ENCODE measurements at places on chromosomes 13 and 19.
A peak's percentile ranks its signal among the peaks of the same experiment; 100 is the strongest.

DNA sequence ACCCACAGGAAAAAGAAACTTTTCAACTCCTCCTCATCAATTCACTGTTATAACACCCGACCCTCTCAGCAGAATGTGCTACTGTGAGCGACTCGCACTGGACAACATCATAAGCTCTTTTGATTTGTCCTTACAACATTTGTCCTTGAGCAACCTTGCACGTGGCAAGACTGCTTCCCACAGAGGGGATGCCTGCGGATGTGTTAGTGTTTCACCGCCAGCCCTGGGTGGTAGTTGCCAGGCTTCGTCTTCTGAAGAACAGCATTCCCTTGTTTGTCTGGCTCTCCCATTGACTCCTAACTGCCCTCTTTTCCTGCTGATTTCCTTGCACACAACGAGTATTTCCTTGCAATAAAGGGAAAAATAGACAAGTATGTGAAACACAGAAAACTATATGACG, 111.4 kb upstream of the SLC7A1 start:
- DNase-seq = no peak

GRCh38 chr13:26593661-26594060, 36.2 kb downstream of the WASF3 start:
- no peak for DNase-seq

DNA sequence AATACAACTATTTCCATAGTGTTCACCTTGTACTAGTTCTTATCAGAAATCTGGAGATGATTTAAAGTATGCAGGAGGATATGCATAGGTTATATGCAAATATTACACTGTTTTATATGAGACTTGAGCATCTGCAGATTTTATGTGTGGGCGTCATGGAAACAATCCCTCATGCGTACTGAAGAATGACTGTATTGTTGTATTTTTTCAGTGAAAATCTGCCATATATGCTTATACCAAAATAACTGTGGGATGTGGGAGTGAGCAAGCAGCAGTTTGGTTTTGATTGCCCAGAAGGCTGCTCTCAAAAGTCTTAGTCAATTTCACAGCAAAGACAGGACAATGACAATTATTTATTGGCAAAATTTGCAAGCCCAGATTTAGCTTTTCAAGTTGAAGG, 238.8 kb upstream of the PCDH20 start:
- DNase-seq = no peak

- no peak for DNase-seq
Measured at GRCh38 chr19:772730-773436, 22.0 kb downstream of the MISP start.

DNA sequence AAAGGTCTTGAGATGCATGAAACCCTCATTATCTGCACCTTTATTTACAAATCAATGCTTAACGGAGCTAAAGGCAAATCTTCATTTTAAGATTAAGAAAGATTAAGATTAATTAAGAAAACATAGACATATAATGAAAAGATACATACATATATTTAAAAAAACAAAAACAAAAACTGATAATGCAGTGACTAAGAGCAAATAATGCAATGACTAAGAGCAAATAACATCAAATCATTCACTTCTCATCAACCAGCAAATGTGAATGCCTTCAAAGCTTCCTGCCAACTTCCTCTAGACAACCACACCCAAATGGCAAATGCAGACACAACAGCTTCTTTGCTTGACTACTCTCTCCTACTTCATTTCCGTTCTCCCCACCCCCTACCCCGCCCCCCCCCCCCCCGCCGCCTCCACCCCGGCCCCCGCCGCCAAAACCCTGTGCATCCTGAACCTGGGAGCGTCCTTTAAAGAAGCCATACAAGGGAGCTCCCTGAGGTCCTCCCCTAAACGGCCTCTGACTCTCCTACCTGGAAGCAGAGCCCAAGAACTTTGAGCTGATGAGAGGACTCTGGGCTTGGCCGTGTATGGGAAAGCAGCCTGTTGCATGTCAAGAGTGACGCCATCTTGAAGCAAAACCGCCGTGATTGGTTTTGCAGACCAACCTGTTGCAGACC, 24.5 kb downstream of the TEX101 start:
- peak; percentile 32 for DNase-seq

GRCh38 chr13:35480346-35480745, 3.9 kb upstream of the MAB21L1 start:
- no peak for DNase-seq

DNA sequence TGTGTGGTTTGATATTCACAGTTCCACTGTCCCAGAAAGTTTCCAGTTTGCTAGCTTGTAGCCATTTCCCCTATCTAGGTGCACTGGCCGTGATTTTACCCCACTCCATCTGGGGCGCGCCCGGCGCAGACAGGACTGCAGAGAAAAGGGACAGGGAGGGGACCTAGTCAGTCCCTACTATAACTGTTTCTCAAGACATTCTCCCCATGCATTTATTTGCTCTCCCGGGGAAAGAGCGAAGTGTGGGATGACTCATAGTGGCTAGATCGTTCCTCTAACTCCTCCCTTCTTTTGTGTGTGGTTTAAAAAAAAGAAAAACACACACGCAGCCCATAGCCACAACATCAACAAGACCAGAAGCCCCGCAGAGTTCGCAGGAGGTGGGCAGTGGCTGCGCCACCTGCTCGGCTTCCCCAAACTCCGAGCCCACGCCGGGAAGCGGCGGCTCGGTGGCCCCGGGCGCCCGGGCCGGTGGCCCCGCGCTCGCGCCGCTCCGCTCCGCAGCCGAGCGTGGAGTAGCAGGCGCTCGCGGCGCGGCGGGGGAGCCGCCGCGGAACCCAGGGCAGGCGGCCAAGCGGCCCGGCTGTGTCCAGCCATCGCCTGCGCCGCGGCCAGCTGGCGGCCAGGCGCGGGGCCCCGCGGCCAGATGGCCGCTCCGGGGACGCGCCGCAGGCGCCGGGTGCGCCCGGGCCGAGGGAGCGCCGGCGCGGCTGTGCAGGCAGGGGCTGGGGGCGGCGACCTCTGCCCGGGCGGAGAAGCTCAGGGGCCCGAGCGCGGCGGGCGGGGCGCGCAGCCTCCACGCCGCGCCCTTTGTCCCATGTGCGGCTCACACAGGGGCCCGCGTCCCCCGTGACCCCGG, 653 bp downstream of the TMTC4 start:
- DNase-seq = peak; percentile 79

DNA sequence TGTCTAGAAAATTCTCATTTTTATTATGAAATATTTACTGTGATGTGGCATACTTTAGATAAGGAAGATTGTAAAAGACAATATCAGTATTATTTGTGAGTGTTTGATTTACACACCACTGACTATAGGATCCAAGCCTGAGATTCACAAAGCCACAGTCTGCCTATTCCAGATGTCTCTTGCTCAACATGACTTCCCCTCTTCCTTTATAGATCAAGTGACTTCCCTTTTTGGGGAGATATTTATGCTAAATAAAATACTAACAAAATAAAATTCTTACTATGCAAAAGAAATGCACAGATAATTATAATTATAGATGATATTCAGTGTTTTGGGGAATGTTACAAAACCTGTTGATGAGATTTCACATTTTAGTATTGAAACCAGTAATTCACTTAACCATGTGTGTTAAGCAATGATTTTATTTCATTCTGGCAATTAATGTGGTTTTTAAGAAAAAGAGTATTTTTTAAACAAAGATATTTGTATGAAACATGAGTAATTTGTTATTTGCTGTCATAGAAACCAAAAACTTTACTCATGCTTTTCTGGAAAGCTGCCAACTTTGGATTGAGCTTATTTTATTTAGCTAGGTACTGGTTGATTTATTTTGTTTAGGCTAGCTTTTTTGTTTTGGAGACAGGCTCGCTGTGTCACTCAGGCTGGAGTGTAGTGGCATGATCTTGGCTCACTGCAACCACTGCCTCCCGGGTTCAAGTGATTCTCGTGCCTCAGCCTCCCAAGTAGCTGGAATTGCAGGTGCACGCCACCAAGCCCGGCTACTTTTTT, 13.7 kb upstream of the GPR183 start:
- peak; percentile 89 for DNase-seq

- no peak for DNase-seq
Measured at GRCh38 chr13:39910041-39910440, 254.6 kb downstream of the COG6 start.

DNA sequence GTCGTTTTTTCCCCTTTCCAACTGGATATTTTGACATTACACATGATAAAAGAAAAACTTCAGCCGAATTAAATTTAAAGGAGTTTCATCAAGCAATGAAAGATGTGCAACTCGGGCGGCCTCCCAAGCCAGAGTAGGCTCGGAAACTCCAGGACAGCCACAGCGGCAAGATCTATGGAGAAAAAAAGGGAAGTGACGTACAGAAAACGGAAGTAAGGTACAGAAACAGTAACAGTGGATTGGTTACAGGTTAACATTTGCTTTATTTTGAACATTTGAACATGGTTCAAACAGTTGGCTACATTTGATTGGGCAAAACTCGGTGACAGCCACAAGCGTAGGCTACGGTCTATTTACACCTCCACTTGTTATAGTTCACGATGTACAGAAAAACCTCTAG, 30.5 kb upstream of the FAM124A start:
- DNase-seq = no peak

GRCh38 chr19:55446060-55446459, 3.0 kb upstream of the SHISA7 start:
- no peak for DNase-seq

DNA sequence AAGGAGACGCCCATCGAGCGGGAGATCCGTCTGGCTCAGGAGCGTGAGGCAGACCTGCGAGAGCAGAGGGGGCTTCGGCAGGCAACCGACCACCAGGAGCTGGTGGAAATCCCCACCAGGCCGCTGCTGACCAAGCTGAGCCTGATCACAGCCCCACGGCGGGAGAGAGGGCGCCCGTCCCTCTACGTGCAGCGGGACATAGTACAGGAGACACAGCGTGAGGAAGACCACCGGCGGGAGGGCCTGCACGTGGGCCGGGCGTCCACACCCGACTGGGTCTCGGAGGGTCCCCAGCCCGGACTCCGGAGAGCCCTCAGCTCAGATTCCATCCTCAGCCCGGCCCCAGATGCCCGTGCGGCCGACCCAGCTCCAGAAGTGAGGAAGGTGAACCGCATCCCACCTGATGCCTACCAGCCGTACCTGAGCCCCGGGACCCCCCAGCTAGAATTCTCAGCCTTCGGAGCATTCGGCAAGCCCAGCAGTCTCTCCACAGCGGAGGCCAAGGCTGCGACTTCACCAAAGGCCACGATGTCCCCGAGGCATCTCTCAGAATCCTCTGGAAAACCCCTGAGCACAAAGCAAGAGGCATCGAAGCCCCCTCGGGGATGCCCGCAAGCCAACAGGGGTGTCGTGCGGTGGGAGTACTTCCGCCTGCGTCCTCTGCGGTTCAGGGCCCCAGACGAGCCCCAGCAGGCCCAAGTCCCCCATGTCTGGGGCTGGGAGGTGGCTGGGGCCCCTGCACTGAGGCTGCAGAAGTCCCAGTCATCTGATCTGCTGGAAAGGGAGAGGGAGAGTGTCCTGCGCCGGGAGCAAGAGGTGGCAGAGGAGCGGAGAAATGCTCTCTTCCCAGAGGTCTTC, 7.1 kb downstream of the MISP start:
- no peak for DNase-seq

DNA sequence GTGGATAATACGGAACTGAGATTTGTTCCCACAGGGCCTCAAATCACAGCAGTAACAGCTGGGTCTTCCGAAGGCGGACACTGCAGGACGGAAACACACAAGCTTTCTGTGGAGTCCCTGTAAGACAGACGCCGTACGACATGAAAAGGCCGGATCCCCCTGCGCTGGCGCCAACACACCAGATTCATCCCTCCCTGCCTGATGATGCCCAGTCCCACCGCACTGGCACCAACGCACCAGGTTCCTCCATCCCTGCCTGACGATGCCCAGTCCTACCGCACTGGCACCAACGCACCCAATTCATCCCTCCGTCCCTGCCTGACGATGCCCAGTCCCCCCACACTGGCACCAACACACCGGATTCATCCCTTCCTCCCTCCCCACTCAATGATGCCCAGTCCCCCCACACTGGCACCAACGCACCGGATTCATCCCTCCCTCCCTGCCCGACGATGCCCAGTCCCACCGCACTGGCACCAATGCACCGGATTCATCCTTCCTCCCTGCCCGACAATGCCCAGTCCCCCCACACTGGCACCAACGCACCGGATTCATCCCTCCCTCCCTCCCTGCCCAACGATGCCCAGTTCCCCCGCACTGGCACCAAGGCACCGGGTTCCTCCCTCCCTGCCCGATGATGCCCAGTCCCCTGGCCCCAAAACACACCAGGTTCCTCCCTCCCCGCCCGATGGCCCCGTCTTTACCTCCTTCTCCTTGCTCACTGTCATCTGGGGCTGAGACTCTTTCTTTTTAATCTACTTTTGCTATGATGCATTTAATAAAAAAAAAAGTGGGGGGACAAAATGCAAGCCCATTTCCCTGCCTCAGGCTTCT, 55.1 kb downstream of the RASA3 start:
- no peak for DNase-seq

- no peak for DNase-seq
Measured at GRCh38 chr13:88601949-88602348, 930.8 kb downstream of the SLITRK5 start.

DNA sequence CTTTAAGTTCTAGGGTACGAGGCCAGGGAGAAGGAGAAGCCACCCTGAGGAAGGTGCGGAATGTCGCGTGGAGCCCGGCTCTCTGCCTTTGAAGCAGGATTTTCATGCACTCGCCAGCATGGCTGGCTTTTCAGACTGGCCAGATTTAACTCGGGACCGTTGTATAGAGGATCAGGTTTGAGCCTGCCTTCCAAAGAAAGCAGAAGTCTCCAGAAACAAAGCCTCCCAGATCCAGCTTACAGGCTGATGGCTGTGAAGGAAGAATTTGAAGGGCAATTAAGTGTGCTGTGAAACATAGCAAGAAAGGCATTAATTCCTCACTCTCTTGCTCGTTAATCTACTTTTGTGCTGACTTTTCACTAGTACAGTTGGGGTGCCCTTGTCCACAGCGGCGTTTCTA, 140.2 kb downstream of the SOX1 start:
- DNase-seq = no peak

DNA sequence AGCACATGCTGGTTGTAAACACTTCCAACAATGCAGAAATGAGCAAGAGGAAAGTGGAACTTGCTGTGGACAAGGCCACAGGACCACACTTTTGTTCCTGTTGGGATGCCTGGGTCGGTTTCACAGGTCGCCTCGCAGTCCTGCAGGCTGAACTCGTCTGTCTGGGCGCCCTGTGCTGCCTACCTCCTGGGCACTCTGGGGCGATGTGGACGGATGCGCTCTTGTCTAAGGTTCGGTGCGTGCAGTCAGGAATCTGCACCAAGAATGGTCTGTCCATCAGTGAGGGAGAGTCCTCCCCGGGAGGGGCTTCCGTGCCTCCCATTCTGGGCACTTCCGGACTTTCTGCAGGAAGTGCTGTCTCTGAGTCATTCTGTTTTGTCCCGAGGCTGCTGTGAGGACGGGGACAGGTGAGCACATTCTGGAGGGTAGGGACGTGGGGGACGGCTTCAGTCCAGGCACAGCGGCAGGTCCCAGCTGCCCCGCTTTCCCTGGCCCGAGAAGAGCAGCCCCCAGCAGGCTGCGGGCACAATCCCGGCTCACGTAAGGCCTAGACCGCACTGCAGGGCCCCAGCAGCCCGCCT, 24.1 kb upstream of the SLITRK1 start:
- no peak for DNase-seq

DNA sequence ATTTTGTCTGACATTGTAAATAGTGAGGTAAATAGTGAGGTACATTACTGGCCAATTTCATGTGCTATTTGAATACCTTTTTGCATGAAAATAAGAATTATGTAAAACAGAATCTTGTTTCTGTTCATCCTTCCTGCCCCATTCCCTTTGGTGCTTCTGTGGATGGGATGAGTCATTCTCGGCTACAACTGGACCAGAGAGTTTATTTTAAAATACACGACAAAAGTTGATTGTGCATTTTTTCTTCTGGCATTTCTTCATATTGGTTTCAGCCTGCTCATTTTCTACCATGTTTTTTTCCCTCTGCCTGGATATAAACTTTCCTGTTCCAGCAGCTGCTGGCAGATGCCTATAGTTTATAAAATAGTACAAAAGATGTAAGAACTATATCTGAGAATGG, 107.5 kb downstream of the CYSLTR2 start:
- DNase-seq = no peak
